ENCODE measurements at places on chromosomes 7 and 10.

DNA sequence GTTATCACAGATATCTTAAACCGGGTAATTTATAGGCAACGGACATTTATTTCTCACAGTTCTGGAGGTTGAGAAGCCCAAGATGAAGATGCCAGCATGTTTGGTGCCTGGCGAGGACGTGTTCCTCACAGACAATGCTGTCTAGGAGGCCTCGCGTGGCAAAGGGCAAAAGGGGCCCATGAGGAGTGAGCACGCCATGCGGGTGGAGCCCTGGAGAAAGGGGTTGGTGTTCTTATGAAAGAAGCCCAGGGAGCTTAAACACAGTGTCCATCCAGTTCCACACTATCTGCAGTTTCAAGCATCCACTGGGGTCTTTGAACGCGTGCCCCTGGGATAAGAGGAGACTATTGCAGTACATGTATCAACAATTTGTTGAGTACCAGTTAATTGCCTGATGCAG, 51.4 kb downstream of the CXCL12 start:
- no peak for DNase-seq

GRCh38 chr7:52565974-52566373, 469.5 kb upstream of the POM121L12 start:
- no peak for DNase-seq

GRCh38 chr10:132100091-132100481, 34.3 kb downstream of the JAKMIP3 start:
- no peak for DNase-seq

DNA sequence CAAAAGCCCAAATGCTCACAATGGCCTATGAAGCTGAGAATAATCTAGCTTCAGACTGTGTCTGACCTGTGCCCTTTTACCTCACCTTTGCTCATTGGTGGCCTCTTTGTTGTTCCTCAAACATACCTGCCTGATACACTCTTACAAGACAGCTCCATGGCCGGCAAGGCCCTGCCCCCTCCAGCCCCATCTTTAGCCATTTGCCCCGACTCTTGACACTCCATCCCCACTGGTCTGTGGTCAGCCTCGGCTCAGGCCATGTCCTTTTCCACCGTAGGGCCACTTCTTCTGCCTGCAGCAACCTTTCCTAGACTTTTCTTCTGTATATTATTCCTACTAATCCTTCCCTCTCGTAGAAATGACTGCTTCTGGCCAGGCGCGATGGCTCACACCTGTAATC, 265.2 kb downstream of the RPS24 start:
- no peak for DNase-seq

GRCh38 chr10:22247636-22248035, 29.8 kb upstream of the EBLN1 start:
- DNase-seq = no peak

GRCh38 chr10:122481296-122482056, 20.1 kb downstream of the HTRA1 start:
- DNase-seq = no peak

- DNase-seq = no peak
These were observed 5.7 kb downstream of the AQP1 start for GRCh38 chr7:30917216-30917893.

- no peak for DNase-seq
These were observed 86.0 kb upstream of the MDFIC start for GRCh38 chr7:114835861-114836260.

DNA sequence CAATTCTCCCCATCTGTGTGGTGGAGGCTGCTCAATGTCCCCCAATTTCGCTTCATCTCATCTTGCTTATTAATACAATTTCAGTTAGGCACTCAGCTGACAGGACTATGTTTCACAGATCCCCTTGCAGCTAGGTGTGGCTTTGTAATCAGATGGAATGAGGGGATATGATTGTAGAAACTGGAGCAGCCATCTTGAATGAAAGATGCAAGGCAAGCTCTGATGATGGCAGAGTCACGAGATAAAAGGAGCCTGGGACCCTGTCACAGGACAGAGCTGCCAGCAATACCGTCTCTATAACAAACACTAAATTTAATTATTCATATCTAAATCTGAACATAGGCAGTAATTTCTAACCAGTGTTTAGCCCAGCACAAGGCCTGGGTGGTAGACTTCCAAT, 991 bp upstream of the DLD start:
- no peak for DNase-seq

- DNase-seq = no peak
These were observed 43.0 kb downstream of the INSIG1 start for GRCh38 chr7:155340721-155341120.

DNA sequence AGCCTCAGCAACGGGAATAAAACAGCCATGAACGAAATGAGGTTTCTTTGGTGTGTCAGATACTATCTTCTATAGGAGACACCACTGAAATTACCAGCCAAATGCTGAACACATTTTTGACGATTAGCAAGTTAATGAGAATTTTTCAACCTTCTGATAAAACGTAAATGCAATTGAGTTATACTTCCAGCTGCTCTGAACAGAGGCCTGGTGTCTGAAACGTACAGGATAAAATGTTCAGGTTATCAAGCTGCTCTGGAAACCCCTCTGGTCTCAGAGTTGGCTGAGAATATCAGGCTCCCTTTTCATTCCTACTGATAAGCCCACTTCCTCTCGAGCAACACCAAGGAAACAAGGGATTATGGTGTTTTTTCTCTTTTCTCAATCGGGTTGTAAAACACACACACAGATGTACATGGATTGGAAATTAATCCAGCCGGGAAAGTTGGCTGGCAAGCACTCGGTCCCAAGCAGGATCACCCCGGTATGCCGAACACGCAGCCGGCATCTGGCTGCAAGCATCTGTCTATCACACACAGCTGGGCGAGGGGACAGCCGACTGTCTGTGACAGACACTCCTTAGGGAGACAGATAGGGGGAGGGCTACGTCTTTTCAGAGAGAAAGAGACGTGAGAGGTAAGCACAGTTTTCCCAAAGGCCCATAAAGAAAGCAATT, 171.8 kb downstream of the PRKAG2 start:
- peak; percentile 44 for DNase-seq

GRCh38 chr7:101179713-101180112, 380 bp downstream of the NAT16 start:
- no peak for DNase-seq

DNA sequence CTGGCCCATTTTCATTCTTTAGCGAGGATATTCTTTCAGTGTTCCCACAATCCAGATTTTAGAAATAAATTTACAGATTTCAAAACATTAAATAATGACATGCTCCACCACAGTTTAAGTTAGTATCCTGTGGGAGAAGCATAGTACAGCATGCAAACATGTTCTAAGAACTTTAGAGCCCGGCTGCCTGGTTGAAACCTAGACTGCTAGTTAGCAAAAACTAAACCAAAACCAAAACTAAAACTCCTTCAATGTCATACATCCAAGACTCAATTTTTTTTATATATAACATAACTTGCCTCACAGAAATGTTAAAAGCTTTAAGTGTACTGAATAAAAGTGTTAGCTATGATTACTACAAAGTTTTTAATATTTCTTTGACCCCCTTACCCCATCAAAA, 17.0 kb downstream of the TRA2A start:
- no peak for DNase-seq

DNA sequence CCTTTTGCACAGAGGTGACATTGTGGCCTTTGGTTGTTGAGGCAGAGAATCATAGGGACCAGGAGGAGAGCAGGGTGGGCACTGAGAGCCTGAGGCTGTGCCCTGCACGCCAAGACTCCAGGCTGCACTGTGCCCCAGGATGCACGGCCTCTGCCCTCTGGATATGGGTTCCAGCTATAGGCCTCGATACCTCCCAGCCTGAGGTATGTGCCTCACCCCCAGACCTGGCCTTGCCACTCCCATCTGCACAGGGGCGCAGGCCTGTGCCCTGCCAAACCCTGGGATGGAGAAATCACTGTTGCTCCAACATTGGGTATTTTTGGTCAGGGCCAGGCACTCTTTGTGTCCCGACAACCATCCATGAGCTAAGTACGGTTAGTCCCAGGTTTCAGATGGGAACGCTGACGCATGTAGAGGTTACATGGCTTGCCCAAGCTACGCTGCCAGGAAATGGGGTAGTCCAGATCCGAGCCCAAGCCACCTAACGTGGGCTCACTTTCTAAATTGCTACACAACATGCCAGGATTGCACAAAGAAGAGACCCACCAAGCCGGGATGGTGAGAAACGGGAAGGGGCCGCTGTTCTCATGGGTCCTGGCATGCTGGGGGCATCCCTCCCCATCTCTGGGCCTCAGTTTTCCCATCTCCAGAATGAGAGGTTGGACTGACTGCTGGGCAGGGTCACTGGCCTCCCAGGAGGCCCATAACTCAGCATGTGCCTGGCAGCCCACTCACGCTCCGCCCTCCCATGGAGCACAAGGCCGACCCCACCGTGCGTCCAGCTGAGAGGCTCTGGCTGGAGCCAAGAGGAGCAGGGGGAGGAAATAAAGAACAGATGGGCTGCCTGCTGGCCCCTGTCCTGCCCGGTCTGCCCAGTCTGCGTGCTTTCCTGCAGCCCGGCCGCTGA, 44.2 kb downstream of the ZCCHC24 start:
- DNase-seq = no peak

- no peak for DNase-seq
These were observed 17.7 kb downstream of the ADAM8 start for GRCh38 chr10:133258818-133259601.

DNA sequence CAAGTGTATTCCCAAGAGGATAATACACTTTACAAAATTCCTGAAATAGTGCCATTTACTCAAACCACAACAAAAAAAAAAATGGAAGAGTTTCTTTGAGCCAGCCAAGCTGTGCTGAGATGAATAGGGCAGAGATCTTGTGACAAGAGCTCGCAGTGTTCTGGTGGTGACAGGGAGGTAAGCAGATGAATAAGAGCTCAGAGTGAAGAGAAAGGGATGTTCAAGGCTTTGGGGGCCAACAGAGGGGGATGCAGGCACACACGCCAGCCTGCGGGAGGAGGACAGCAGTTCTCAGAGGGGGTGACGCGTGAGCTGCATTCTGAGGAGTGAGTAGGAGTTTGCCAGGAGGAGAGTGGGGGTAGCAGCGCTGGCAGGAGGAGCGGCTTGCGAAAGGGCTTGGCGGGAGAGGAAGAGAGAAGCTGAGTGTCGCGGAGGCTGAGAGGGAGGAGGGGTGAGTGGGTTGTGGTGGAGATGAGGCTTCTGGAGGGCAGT, 194.4 kb upstream of the IMMP2L start:
- DNase-seq = no peak

GRCh38 chr7:33739286-33739685, 166.1 kb upstream of the BMPER start:
- no peak for DNase-seq

DNA sequence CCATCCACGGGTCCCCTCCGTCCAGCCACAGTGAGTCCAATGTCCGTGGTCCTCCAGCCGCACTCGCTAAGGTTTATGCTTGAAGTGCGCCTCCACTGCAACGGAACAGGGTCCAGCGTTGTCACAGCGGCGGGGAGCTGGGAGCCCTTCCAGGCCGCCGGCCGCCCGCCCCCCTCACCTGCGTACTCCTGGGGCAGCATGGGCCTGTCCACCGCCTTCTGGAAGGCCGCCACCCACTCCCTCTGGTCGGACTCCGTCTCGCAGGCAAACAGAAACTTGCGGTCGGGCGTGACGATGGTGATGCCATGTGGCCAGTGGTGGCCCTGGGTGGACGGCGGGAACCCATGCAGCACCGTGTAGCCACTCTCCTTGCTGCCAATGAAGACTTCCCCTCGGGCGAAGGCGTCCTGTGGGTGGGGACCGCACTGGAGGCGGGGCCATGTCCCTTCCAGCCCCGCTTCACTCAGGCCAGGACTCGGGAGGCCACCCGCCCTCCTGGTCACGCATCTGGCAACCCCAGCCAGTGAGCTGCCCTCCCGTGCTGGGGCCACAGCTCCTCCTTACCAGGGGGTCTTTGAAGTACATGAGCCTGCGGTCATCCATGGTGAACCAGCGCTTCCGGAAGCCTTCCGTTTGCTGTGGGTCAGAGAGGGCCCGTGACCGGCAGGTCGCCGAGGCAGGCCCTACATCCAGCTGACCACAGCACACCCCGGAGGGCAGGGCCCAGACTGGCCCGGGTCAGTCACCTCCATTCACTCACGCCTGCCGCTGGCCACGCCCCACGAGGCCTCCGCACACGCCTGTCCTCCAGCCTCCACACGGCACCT, 22.7 kb downstream of the GET4 start:
- no peak for DNase-seq

GRCh38 chr10:77614778-77615625, 22.6 kb downstream of the KCNMA1 start:
- no peak for DNase-seq

- DNase-seq = no peak
These were observed 60.1 kb downstream of the FAM171A1 start for GRCh38 chr10:15310776-15311568.

- DNase-seq = no peak
These were observed 6.3 kb upstream of the CLIP2 start for GRCh38 chr7:74282748-74283459.

DNA sequence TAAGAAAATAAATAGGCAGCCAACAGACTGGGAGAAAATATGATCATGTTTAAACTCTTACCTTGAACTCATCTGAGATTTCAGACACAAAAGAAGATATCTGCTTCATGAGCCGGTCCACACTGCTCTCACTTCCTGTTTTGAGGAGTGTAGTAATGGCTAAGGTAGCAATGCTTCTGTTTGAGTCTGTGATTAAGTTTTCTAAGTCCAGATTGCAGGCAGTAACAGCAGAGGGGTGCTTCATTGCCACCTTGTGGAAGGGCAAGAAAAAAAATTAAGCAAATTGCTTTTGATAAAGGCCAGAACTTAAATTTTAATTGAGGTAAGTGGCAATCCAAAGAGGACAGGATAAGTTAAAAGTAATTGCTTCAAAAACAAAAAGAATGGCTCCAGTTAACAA, 69.1 kb downstream of the MEST start:
- DNase-seq = peak; percentile 23

GRCh38 chr10:116752563-116752962, 10.2 kb upstream of the HSPA12A start:
- no peak for DNase-seq

DNA sequence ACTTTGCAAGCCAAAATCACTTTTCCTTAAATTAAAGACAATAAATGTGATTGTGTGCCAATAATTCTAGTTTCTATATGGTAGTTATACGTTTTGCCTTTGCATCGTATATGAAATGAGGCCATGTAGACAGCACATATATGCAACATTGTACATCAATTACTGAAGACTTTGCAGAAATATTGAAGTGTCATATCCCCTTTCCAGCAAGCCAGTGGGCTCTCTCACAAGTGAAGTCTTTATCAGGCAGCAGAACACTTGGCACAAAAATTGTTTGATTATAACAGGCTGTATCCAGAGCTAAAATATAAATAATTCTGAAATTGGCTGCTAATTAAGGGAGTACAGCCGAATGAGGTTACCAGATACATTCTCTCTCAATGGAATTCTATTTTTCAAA, 588.6 kb upstream of the SEMA3D start:
- no peak for DNase-seq

DNA sequence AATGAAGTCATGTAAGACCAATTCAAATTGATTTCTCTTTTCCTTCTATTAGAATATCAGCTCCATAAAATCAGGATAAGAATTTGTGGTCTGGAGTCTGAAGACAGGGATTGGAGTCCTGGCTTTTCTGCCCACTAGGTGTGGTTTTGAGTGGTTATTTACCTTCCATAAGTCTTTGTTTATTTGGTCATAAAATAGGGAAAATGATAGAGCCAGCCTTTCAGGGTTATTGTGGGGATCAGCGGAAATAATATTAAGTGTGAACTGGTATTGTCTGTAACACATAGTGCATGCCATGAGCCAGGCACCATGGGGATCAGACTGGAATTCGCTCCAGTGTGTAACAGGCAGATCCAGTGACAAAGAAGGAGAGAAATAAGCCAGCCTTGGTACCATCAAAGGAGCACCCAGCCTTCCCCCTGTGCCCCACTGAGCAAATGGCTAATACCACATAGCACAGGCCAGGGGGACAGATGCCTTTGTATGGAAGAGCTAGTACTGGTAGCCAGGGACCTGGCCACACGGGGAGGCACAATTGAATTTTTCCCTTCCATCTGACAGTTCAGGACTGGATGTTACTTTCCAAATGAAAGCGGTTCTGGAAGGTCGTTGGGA, 509.7 kb upstream of the PODXL start:
- no peak for DNase-seq

All from HEK293T (cell line).